ENCODE measurements at places on chromosomes 3 and 15. TPM values are rescaled to one million over a fixed set of nuclear protein-coding genes. Genes with fewer than 3 reads are reported as not detected.

The ZSCAN2 gene
- 10.9 TPM for total RNA-seq

- no peak overlapping the region for H3K4me3 ChIP-seq
- H3K36me3 ChIP-seq = no peaks in the 10 kb centered on the region
- no peak for DNase-seq
- H3K27me3 ChIP-seq = peaks cover 5% of the 10 kb centered on the region
- H3K4me1 ChIP-seq = no peaks in the 10 kb centered on the region
Observed at GRCh38 chr3:126402666-126403302, 8.1 kb downstream of the CFAP100 start.

DNA sequence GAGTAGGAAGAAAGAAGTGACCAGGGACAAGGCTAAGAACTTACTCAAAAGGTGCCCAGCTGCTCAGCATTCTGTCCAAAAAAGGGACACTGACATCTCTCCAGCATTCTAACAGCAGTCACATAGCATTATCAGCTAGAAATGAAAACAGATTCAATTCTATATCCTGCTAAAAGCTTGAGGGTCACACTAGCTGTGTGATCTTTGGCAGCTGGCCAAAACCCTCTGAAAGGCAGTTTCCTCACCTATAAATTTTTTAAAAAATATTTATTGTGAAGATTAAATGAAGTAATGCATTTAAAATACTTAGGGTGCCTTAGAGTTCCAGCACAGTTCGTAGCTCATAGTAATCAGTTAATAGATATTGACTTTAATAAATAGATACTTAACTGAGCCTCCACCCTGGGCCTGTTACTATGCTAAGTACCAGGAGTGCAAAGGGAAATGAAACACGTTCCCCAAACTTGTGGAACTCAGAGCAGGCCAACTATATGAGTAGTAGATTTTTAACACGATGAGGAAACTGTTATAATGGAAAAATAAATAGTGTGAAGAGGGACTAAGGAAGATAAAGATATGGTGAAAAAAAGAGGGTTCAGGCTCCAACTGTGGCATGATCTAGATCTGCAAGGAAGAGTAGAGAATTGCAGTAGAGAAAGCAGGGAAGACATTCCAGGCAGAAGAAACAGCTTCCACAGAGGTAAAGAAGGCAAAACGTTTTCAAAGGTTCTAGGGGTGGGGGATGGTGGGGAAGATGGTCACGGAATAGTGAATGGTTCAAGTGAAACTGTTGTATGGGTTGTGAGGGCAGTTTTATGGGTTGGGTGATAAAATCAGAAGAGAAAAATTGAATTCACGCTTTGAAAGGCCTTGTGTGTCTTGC is 11.4 kb downstream of the CD86 start:
- no peaks in the 10 kb centered on the region for H3K36me3 ChIP-seq
- peaks cover 20% of the 10 kb centered on the region for H3K27me3 ChIP-seq
- no peak overlapping the region for H3K4me3 ChIP-seq
- H3K27ac ChIP-seq = no peak overlapping the region

The SLC9C1 gene
- not detected for total RNA-seq

The AMIGO3 gene
- 0.61 TPM for total RNA-seq

GRCh38 chr3:115928376-115928775 is 305.1 kb downstream of the GAP43 start:
- no peak overlapping the region for H3K4me3 ChIP-seq
- no peaks in the 10 kb centered on the region for H3K4me1 ChIP-seq
- H3K27ac ChIP-seq = no peak overlapping the region
- DNase-seq = no peak
- no peaks in the 10 kb centered on the region for H3K36me3 ChIP-seq

DNA sequence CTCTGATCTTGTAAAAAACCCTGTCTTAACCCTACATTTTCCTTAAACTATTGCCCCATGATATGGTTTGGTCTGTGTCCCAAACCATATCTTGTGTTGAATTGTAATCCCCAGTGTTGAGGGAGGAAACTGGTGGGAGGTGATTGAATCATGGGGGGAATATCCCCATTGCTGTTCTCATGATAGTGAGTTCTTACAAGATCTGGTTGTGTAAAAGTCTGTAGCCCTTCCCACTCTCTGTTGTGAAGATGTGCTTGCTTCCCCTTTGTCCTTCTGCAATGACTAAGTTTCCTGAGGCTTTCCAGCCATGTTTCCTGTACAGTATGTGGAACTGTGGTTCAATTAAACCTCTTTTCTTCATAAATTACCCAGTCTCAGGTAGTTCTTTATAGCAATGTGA is 881.4 kb downstream of the DIPK2A start:
- H3K27ac ChIP-seq = no peak overlapping the region
- no peaks in the 10 kb centered on the region for H3K27me3 ChIP-seq
- no peak overlapping the region for H3K4me3 ChIP-seq
- H3K36me3 ChIP-seq = no peaks in the 10 kb centered on the region

The PLSCR5 gene
- total RNA-seq = not detected

DNA sequence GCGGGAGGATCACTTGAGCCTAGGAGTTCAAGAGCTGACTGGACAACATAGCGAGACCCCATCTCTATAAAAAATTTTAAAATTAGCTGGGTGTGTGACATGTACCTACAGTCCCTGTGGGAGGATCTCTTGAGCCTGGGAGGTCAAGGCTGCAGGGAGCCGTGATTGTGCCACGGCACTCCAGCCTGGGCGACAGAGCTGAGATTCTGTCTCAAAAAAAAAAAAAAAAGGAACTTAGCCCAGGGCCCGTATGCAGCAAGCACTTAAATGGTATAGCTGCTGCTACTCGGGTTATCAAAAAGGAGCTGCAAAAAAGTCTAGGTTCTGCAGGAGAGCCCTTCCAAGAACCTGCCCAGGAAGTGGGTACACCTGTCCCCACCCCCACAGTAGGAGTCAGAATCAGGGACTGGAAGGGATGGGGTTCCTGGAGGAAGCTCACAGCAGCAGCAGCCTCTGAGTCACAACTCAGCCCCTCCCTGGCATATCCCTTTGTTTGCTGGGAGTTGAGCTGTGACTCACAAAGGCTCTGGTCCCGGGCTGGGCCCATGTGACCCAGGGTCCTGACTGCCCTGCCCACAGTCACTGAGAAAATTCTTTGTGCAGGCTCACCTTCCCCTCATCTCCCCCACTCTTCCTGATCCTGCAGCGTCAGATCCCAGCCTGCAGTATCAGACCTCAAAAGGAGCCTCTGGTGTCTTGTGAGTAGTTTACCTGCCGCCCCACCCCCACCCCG is at the start of gene SPATA12:
Gene SPATA12 (plus strand): TSS at position 576 of the 733 bp plus-strand sequence. CDS start 13,031 bp downstream, outside the sequence.
- H3K4me1 ChIP-seq = peaks cover 16% of the 10 kb centered on the region
- no peaks in the 10 kb centered on the region for H3K36me3 ChIP-seq
- H3K27me3 ChIP-seq = peaks cover 6% of the 10 kb centered on the region

GRCh38 chr15:60479361-60480110 is 594 bp upstream of the ICE2 start:
- no peaks in the 10 kb centered on the region for H3K27me3 ChIP-seq
- peak overlapping the region; percentile 99 for H3K27ac ChIP-seq
- H3K4me1 ChIP-seq = peaks cover 41% of the 10 kb centered on the region
- H3K36me3 ChIP-seq = peaks cover 10% of the 10 kb centered on the region
- no peak for DNase-seq

- DNase-seq = no peak
- no peaks in the 10 kb centered on the region for H3K27me3 ChIP-seq
- no peak overlapping the region for H3K27ac ChIP-seq
- no peak overlapping the region for H3K4me3 ChIP-seq
- peaks cover 35% of the 10 kb centered on the region for H3K4me1 ChIP-seq
- H3K36me3 ChIP-seq = peaks cover 11% of the 10 kb centered on the region
Observed at GRCh38 chr15:63603516-63603915, 6.3 kb downstream of the FBXL22 start.

DNA sequence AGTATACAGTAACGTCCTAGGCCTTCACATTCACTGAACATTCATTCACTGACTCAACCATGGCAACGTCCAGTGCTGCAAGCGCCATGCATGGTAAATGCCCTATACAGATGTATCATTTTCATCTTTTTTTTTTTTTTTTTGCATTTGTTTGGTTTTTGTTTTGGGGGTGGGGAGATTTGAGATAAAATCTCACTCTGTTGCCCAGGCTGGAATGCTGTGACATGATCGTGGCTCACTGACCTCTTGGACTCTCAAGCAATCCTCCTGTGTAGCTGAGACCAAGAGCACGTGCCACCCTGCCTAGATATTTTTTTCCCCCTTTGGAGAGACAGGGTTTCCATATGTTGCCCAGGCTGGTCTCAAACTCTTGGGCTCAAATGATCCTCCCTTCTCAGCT is 37.4 kb downstream of the SUSD5 start:
- no peaks in the 10 kb centered on the region for H3K4me1 ChIP-seq
- no peak for DNase-seq
- H3K36me3 ChIP-seq = no peaks in the 10 kb centered on the region
- H3K4me3 ChIP-seq = no peak overlapping the region
- H3K27ac ChIP-seq = no peak overlapping the region

The FBXO45 gene
- total RNA-seq = 12.3 TPM

The PPM1M gene
- total RNA-seq = 101 TPM

DNA sequence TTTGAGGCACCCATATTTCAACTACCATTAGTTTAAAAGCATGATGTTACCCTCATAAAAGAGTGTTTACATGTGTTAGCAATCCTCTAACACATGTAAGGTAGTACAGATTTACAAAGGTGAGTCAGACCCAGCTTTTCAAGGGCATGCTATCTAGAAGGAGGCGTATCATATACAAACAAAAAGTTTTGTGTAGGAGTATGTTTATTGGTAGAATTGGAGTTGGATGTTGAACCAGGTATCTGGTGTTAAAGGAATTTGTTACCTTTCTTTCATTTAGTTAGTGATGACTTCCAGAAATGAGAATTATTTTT is 2.4 kb downstream of the HACD3 start:
- H3K4me1 ChIP-seq = peaks cover 29% of the 10 kb centered on the region
- H3K27me3 ChIP-seq = peaks cover 2% of the 10 kb centered on the region
- H3K27ac ChIP-seq = no peak overlapping the region
- no peak for DNase-seq
- H3K4me3 ChIP-seq = peak overlapping the region; percentile 17
- peaks cover 11% of the 10 kb centered on the region for H3K36me3 ChIP-seq

GRCh38 chr3:108119398-108120104 is 28.7 kb upstream of the CD47 start:
- peaks cover 3% of the 10 kb centered on the region for H3K36me3 ChIP-seq
- peaks cover 22% of the 10 kb centered on the region for H3K4me1 ChIP-seq
- peaks cover 3% of the 10 kb centered on the region for H3K27me3 ChIP-seq

- no peak for DNase-seq
- no peak overlapping the region for H3K4me3 ChIP-seq
Observed at GRCh38 chr15:94069844-94070243, 161.5 kb upstream of the MCTP2 start.

The CRABP1 gene
- total RNA-seq = not detected

DNA sequence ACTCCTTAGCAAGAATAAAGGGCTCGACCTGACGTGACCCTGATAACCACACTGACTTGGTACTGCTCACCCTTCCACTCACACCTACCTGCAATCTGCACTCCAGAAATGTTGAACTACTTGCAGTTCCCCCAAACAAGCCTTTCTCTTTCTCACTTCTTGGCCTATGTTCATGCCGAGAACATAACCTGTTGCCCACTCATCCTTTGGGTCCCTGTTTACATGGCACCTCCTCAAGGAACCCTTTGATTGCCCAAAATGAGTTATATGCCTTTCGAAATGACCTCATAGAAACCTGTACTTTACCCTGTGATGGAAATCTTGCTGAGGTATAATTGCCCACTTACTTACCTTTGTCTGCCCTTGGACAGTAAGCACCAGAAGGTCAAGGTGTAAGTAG is 96.2 kb downstream of the TMCO5A start:
- DNase-seq = no peak
- no peaks in the 10 kb centered on the region for H3K4me1 ChIP-seq
- H3K4me3 ChIP-seq = no peak overlapping the region
- no peaks in the 10 kb centered on the region for H3K27me3 ChIP-seq

DNA sequence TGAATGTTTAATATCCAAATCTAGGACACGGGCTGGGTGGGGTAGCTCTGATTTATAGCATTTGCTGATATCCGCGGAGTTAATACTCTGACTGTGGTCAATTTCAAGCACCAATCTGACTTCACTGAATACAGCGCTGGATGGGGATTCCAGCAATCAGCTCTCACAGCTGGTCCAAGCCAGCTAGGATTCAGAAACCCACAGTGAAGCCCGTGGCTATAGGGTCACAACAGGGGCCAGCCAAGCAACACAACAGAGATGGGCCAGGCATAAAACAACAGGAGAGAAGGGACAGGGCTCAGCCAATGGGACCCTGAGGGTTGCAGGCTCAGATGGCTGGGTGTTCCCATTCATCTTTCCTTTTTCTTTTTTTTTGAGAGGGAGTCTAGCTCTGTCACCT is 5.4 kb upstream of the LMAN1L start:
- H3K4me3 ChIP-seq = no peak overlapping the region
- no peak overlapping the region for H3K27ac ChIP-seq
- DNase-seq = no peak
- peaks cover 8% of the 10 kb centered on the region for H3K4me1 ChIP-seq
- no peaks in the 10 kb centered on the region for H3K27me3 ChIP-seq
- H3K36me3 ChIP-seq = peaks cover 15% of the 10 kb centered on the region

DNA sequence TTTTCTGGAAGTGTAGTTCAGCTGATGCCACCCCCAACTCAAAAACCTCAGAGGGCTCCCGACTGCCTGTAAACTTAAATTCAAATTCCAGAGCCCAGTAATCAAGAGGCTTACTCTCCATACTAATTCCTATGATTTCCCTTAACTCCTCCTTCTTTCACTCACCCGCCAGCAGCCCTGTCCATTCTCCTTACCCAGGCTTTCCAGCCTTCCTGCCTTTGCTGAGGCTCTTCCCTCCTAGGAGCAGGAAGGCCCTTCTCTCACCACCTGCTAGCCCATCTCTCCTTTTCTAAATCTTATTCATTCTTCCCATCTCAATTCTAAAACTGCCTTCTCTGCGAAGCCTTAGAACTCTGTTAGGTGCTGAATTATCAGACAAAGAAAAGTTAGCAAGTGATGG is 30.4 kb downstream of the RORA start:
- no peaks in the 10 kb centered on the region for H3K4me1 ChIP-seq
- H3K36me3 ChIP-seq = no peaks in the 10 kb centered on the region
- H3K27ac ChIP-seq = no peak overlapping the region
- H3K4me3 ChIP-seq = no peak overlapping the region
- peaks cover 8% of the 10 kb centered on the region for H3K27me3 ChIP-seq

GRCh38 chr3:52128118-52128683 is 26.0 kb downstream of the POC1A start:
- H3K27ac ChIP-seq = no peak overlapping the region
- H3K4me1 ChIP-seq = peaks cover 9% of the 10 kb centered on the region
- H3K27me3 ChIP-seq = no peaks in the 10 kb centered on the region

The COMMD2 gene
- 32.8 TPM for total RNA-seq
